Stimulated activated CD8-positive, alpha-beta memory T cell treated with anti-CD3 and anti-CD28 coated beads, Interleukin-7, amount 100 ng/mL, for 48 hours (primary cell): ENCODE measurements at places on chromosomes 6 and 20.

- DNase-seq, result no peak
Observed at GRCh38 chr6:82380566-82381185, 17.1 kb downstream of the TPBG start.

DNA sequence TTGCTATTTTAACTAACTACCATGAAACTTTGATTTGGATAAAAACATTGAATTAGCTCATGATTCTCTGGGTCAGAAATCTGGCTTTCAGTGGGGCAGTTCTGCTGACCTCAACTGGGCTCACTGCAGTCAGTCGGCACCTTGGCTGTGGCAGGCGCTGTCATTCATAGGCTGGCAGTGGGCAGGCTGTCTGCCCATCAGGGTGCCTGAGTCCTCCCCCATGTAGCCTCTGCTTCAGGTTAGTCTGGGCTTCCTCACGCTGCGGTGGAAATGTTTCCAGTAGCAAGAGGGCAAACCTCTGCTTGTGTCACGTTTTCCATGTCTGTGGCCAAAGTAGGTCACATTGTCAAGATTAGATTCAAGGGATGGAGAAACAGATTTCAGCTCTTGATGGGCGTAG, 251.0 kb upstream of the TCF21 start:
- DNase-seq, result no peak

GRCh38 chr6:170259278-170259677, 31.6 kb downstream of the DLL1 start:
- no peak for DNase-seq

GRCh38 chr6:111866857-111867256, 6.4 kb downstream of the FYN start:
- DNase-seq, result no peak

- no peak for DNase-seq
Observed at GRCh38 chr6:53100561-53100960, 35.4 kb downstream of the FBXO9 start.

DNA sequence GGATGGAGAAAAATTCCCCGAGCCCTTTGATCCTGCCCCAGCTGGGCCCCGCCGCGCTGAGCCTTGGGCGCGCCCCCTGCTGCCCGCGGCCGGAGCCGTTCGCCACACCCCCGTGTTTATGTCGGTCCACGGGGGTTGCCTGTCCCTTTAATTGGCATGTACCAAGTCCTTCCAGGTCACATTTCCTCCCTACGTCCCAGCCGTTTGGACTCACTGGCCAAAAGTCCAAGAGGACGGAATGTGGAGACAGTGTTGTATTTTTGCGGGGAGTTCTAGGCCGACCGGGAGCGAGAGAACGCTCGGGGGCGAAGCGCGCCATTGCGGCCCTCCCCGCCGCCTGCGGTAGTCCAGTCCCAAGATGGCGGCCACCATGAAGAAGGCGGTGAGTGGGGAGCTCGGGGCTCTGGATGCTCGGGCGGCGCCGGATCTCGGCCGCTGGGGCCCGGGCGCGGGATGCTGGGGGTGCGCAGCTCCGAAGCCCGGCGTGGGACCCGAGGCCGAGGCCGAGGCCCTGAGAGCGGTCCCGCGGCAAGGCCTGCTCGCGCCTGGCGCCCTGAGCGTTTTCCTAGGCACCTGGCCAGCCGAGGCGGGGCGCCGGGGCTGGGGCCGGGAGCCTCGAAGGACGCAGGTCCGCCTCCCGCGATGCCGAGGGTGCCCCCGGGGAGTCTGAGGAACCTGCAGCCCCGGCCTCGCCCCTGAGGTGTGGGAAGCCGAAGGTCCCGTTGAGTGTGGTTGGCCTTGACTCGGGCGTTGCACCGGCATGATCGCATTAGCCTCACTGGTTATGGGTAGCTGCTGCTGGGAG, at the start of gene PFDN4:
TSS of gene PFDN4 (plus strand) at position 345 of the 805 bp plus-strand sequence. CDS start at position 359, 14 bp downstream.
- peak; percentile 63 for DNase-seq

- no peak for DNase-seq
Observed at GRCh38 chr6:40626886-40627285, 39.7 kb upstream of the LRFN2 start.

DNA sequence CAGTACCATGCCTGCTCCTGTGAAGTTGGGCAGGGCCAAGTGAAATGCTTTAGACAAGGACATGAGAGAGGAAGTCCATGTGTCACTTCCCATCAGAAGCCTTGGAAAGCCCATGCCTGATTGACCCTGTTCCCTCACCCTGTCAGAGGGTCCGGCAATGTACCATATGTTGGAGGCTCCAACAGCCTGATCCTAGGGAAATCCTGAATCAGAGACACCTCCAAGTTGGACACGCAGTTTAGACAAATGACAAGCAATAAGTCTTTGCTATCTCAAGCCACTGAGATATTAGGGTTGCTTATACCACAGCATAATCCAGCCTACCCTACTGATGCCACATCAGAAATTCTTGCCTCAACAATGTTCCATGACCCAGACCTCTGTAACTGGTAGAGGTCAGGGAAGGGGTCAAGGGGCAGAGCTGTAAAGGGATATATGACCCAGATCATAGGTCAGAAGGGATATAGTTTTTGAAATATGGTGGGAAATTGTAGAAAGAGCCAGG, 174.8 kb downstream of the HACE1 start:
- DNase-seq, result no peak

- no peak for DNase-seq
Observed at GRCh38 chr6:158815907-158816306, 3.3 kb downstream of the EZR start.

- DNase-seq, result no peak
Observed at GRCh38 chr6:84280030-84280429, 52.6 kb upstream of the CEP162 start.

DNA sequence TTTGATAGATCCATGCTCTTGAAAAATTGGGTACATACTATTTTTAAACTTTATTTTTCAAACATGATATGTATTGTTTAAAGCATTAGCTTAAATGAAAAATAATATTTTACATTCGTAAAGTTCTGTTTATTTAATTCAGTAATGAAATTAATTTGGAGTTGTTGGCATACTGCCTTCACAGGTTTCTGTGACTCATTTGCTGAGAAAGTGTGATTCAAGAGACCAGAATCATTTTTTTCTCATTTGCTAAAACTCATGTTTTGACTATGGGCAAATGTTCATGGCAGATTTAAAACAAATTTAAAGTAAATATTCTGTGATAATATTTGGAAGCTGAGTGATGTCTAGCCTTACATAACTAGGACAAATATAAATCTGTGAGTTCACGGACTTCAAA, 230.4 kb downstream of the BCKDHB start:
- no peak for DNase-seq

GRCh38 chr20:22418738-22419137, 165.6 kb downstream of the FOXA2 start:
- DNase-seq, result no peak

DNA sequence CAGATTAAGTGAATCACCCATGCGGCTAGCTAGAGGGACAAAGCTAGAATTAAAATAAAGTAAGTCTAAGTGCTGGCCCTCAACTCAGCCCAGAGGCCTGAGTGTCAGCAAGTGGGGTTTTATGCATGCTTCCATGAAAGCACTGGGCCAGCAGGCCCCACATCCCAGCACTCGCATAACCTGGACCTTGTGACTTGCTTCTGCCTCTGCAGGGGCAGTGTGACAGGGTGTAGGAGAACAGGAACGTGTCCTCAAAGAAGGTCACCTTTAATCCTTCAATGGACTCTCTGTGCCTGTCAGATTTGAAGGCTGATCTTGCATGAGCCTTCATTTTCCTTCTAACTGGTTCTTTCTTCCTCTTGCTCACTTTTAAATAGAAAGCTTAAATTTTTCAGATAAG, 183.4 kb downstream of the ALDH8A1 start:
- DNase-seq, result no peak

DNA sequence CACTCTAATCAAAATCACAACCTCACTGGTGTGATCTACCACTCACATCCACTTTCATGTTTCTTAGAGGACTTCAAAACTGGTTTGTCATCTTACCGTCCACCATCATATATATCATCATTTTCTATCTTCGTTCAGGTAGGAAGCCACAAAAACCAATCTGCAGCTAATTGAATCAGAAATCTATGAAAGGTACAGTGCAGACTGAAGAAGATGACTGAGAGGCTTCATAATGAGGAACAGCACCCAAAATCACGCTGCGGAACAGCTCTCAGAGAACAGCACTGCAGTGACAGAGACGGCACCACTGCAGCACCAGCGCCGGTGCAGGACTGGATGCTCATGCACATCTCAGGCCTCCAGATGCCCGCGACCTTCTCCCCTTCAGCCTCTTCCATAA, 13.0 kb downstream of the GMDS start:
- DNase-seq, result no peak
